ENCODE measurements at places on chromosomes 13 and 19.
A peak's percentile ranks its signal among the peaks of the same experiment; 100 is the strongest.

- no peak for DNase-seq
Observed at GRCh38 chr19:17829855-17830566, 8.7 kb upstream of the INSL3 start.

DNA sequence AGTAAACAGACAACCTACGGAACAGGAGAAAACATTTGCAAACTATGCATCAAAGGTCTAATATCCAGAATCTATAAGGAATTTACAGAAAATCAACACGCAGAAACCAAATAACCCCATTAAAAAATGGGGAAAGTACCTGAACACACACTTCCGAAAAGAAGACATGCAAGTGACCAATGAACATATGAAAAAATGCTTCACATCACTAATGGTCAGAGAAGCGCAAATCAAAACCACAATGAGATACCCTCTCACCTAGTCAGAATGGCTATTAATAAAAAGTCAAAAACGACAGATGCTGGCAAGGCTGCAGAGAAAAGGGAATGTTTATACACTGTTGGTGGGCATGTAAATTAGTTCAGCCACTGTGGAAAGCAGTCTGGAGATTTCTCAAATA is 29.5 kb downstream of the SLC25A15 start:
- no peak for DNase-seq

DNA sequence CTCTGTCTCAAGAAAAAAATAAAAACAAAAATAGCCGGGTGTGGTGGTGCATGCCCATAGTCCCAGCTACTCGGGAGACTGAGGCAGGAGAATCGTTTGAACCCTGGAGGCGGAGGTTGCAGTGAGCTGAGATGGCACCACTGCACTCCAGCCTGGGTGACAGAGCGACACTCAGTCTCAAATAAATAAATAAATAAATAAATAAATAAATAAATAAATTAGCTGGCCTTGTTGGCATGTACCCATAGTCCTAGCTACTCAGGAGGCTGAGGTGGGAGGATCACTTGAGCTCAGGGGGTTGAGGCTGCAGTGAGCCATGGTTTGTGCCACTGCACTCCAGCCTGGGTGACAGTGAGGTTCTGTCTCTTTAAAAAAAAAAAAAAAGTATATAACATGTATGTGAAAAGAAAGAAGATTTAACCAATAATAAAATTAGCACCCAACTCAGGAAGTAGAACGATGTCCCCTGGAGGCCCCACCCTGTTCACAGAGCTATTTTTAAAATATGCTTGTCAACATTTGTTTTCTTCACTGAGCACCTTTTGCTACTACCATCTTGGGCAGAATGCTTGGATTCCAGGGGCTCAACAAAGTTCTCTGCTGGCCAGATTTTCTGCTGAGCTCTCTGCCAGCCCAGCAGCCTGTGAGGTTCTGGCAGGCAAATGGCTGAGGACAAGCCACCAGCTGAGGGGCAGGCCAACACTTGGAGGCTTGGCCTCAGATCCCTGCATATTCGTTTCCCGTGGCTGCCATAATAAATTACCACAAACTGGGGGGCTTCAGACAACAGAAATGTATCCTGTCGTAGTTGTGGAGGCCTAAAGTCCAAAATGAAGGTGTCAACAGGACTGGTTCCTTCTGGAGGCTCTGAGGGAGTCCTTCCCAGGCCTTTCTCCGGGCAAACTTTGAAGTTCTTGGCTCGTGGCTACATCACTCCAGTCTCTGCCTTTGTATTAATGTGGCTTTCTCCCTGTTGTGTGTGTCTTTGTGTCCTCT is 5.2 kb downstream of the SLC25A42 start:
- DNase-seq = peak; percentile 45

DNA sequence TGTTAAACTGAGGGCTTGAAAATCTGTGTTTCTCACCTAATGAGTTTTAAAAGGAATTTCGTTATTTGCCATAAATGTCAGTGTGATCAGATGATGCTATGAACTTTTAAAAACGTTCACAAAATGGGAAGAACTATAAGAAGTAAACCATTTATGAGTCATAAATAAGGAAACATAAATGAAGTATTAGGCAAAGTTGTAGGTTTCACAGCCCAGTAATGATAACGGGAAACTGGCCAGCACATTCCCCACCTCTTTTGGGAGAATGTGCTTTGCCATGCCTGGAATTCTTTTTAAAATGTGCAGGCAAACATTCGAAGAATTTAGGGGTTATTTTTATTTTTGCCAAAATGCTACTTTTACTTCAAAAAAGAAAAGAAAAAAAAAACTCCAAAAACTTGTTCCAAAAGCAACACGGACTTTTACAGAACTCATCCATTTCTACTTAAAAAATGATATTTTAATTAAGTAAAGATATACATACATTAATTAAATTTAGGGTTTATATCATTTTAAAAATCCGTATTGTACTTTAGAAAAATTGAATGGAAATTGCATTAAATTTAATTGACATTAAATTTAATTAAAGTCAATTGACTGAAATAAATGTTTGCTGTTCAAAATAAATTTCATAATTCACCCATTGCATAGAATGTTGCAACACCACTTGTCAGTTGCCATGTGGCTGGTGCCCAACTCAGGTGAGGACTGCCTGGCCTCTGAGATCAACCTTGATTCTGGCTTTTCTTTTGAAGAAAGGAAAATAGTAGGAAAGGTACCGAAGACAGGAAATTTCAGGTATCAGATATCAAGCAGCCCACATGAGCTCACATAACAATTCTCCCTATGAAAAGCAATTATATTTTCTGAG is 1198.5 kb downstream of the EFNB2 start:
- no peak for DNase-seq

GRCh38 chr19:49639401-49640112 is 386 bp downstream of the RRAS start:
- DNase-seq = no peak

Measured in germinal center (tissue), 1 donor.